Memory B cell (primary cell): ENCODE measurements at places on chromosomes 16 and 17.

GRCh38 chr17:31900877-31901276 lies 631 bp downstream of the UTP6 start:
- DNase-seq = no peak

DNA sequence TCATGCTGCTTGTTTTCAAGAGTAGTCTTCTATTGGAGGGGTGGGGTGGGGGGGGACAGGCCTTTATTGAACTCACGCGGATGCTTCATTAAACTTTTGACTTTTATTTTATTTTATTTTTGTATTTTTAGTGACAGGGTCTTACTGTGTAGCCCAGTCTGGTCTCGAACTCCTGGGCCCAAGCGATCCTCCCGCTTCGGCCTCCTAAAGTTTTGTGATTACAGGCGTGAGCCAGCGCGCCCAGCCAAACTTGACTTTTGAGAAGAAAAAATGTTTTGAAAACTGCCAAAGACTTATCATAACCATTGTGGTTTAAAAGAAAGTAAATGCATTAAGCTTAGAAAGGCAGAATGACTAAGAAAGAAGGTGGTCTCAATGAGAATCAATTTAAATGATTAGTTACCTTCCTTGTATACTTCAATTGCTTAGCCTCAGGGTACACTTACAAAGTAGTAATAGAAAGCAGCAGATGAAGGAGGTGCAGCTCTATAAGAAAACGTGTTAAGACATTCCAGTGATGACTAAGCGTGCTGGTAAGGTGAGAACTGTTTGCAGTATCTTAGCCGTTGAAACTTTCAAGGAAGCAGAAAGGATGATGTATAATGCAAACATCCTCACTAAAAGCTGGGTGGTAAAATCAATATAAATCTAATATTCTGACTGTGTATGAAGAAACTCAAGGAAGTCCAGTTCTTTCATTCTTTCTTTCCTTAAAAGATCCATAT lies 1.2 kb downstream of the AP2B1 start:
- no peak for DNase-seq

DNA sequence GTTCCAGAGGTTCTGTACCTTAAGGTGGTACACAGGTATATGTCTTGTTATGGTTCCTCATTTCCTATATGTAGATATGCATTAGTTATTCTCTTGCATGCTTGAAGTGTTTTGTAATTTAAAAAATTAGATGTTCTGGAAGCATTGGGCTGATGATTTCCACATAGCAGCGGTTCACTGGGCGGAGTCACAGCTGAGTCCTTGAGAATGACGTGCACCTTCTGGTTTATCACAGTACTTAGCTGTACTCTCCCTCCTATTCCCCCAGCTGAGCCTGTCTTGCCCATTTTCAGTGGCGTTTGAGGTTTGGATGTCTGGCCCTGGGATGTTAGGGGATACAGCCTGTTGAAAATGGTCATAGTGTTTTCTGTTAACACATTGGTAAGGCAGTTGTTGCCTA lies 327.1 kb downstream of the SNX29 start:
- DNase-seq = no peak

- no peak for DNase-seq
These were observed 290.4 kb upstream of the MON1B start for GRCh38 chr16:76900285-76901263.

GRCh38 chr17:49597928-49598655 lies 22.4 kb downstream of the NXPH3 start:
- no peak for DNase-seq

GRCh38 chr17:64449545-64449944 lies 630 bp downstream of the MILR1 start:
- no peak for DNase-seq

DNA sequence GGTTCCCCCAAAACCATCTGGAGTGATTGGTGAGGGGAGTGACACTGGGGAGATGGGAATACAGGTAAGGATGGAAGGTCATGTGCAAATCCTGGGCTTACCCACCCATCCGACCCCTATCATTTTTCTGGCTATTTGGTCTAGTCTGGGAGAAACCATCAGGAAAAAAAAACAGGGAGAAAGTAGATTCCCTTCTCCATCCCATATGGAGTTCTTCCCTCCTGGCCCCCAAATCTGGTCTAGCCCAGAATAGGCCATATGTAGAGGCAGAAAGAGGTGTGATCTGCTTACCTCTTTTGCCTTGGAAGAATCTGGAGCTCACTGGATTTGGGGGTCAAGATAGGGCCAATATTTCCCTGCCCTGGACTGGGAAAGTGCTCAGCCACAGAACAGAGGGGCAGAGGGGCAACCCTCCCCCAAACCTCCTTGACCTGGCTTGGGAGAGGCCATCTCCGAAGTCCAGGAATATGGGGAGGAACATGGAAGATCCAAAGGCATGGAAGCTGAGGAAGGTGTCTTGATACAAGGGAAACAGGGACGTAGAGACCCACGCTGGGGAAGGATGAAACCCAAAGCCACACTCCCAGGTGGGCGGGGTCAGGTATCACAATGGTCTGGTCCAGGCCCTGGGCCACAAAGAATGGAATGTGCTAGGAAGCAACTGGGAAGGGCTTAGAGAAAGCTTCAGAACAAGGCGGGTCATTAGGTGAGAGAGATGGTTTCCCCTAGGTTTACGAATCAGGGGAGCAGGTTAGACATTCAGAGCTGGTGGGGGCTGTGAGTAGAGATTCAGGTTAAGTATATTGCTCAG lies 16.2 kb downstream of the CHRNB1 start:
- no peak for DNase-seq

DNA sequence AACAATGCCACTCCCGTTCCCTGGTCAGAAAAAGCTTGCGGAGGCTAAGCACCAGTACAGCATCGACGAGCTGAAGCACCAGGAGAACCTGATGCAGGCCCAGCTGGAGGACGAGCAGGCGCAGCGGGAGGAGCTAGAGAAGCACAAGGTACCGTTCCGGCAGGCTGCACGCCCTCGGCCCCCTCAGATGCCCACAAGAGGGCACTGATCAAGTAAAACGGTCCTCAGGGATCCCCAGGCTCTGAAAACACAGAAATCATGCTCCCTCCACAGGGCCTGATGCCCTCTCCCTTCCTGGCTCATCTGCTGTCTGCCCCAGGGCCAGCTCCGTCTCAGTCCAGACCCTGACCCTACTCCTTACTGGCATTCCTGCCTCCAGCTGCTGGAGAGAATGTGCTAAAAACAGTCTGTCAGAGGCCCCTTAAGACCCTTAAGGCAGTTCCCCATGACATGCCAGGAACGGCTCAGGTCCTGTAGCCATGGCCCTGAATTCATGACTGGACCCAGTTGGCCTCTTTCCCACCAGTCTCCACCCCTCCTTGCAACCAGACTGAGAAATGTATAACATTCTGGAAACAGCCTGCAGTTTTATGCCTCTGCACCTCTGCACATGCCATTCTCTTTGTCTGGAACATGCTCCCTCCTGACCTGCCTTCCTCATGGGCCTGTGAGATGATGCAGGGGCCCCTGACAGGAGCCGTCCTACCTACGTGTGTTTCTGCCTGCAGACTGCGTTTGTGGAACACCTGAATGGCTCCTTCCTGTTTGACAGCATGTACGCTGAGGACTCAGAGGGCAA lies 21.8 kb downstream of the DRC3 start:
- DNase-seq = no peak

GRCh38 chr17:32684087-32684958 lies 192.6 kb downstream of the MYO1D start:
- no peak for DNase-seq

- DNase-seq = no peak
These were observed 21.4 kb upstream of the MAP3K14 start for GRCh38 chr17:45338023-45338781.

- DNase-seq = no peak
These were observed 570.5 kb downstream of the WWOX start for GRCh38 chr16:78669994-78670393.

DNA sequence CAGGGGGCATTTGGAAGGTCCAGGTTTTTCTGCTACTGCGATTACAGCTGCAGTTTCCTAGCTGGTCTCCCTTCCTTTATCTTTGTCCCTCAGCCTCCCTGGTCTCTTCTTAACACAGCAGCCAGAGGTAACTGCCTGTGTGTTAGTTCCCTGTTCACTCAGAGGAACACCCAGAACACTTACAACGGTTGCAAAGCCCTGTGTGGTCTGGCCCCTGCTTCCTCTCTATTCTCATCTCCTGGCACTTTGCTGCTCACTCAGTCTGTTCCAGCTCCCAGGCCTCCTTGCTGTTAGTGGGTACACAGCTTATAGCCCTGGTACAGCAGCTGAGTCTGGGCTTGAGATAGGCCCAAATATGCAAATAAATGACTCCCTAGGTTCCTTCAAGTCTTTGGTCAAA lies 16.4 kb downstream of the NTN1 start:
- DNase-seq = no peak

- no peak for DNase-seq
These were observed 3.7 kb upstream of the BLTP2 start for GRCh38 chr17:28648698-28649097.

DNA sequence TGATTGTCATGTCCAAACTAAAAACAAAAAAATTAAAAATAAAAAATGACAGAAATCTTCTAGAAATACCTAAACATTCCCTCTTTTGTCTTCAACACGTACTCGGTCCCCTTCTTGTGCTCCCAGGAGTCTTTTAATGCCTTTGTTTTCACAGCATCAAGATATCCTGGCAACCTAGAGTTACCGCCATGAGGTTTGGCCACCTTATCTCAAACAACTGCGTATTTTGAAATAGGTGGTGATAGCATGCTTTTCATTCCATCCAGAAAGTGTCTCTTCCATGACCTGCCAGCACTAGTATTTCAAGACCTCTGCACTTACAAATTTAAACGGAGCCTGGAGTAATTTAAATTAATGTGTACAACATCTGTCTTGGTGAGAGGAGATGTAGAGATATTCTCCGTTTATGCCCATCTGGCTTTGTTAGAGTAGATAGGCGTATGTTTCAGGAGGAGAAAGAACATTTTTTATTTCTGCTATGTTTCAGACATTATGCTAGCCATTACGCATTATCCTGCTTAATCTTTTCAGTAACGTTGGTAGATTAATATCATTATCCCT lies 42.0 kb downstream of the RBFOX1 start:
- DNase-seq = no peak

DNA sequence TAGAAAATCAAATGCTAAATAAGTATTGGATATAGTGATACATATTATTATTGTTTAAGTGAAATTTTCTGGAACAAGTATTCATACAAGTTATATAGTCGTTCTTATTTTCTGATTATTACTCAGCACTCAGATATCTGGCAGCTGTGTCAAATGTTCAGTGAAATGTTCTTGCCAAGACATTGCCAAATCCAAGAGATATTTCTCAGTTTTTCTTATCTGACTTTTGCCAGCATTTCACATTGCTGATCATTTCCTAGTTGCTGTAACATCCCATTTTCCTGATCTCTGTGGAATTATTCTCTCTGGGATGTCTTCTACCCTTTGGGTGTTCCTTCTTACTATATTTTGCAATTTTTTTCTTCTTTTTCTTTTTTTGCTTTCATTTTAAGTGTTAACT lies 262.3 kb downstream of the KIF2B start:
- no peak for DNase-seq

DNA sequence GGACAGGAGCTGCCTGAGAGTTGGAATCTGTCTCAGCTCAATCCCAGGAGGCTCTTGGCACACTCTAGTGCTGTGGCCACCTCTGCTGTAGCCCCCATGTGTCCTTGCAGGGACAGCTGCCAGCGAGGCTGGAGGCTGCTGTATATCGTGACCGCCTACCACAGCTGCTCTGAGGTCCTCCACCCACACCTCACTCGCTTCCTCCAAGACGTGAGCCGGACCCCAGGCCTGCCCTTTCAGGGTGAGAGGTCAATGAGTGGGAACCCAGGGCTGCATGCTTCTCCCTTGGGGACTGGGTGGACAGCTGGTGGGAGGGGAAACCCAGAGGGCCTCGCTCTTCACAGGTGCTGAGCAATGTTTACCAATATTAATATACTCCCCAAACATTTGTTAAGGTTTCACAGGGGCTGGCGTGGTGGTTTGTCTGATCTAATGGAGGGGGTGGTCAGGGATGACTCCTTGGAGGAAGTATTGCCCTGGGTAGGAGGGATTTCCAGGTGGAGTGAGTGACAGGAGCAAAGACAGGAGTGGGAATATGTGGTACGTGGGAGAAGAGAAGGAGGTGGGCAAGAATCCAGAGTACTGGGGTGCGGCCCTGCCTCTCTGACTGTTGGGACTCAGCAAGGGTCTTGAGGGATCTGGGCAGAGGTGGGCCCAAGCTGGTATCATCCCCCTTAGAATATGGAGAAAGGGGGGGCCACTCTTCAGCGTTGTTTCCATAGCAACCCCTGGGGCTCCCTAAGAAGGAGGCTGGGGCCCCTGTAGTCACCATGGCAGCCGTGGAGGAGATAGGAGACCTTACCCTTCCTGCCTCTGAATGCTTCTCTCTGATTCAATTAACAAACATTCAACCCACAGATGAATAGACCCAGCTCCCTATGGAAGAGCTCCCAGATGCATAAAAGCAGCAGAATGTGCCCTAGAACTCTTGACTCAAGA lies 22.2 kb upstream of the ALKBH5 start:
- DNase-seq = no peak

GRCh38 chr17:5468075-5468473 lies 708 bp downstream of the DHX33 start:
- no peak for DNase-seq

DNA sequence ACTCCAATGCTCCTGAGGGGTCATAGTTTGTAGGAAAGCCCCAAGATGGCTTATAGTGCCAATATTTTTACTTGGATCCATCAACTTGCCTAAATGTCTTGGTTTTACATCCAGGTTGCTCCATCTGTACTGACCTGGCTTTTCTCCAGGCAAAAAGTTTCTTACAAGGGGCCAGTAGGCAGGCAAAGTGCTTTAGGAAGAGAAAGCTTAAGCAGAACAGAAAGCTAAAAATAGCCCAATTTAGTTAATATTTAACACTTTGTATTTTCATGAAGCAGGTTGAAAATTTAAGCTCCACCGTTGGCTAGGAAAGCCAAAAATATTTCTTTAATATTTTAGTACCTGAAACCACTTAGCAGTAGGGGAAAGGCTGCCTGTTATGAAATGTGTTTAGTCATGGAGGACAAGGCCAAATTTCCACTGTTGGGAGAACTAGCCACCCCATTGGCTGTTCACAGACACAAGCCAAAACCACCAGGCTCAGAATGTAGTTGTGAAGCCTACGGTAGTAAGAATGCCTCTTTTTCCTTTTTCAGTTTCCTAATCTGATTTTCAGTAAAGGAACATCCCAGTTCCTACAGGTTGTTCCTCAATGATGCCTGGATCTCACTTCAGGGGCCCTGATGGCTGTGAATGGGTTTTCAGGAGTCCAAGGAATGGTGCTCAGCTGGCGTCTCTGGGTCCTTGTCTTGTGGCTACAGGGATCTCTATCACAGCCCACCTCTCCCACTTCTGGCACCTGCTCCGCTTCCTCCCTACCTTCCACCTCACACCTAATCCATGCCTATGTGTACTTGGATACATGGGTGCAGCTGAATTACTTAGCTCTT lies 324.8 kb downstream of the PMP22 start:
- no peak for DNase-seq

DNA sequence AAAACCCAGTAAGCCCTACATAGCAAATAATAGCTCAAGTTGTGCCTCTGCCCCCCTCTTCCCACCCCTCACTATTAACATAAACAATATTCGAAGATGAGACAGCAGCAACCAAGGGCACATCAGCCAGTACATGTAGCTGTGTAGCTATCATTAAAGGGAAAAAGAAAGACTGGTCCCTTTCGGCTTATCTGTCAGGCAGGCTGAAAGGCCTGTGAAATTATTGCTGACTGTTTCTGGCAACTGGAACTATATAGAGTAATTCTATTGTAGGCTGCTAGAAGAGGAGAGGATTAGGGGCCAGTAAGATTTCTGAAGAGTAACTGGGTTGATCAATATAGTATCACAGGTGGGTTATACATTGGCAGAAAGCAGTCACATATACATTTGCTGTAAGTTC lies 36.5 kb upstream of the RASL10B start:
- DNase-seq = no peak
